ENCODE measurements at places on chromosomes 5 and 9.

DNA sequence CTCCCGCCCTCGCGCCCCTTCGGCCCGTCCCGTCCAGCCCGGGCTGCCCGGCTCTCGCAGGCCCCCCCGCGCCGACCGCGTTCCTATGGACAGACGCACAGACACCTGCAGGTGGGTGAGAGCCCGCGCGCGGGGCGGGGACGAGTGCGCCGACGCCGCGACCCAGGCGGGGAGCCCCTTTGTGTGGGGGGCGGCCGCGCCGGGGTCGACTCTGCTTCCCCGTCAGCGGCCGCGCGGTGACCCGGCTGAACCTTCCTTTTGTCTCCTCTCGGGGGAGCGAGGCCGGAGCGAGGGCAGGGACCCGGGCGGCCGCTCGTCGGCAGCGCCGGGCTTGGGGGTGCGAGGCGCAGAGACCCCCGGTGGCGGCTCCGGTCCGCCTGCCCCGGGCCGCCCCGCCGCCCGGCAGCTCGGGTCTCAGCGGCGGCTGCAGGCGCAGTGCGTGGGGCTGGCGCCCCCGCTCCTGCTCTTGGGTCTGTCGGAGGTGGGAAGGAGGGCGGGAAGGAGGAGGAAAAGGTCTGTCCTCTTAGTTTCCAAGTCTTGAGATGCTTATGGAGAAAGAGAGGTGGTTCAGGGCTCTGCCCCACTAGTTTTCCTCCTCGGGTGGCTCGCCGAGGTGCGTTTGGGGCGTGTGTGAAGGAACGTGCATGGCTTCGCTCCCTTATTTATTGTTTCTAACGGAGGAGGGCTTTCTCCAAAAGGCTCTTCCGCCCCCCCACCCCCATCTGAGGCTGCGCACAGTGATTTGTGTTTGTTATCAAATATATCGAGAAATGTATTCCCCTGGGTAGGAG lies 576 bp downstream of the KIAA1958 start:
- peak; percentile 45 for DNase-seq

GRCh38 chr9:751137-752051 lies 90.1 kb upstream of the DMRT1 start:
- DNase-seq, result peak; percentile 39

- no peak for DNase-seq
Observed at GRCh38 chr5:168931638-168932345, 352.6 kb upstream of the PANK3 start.

DNA sequence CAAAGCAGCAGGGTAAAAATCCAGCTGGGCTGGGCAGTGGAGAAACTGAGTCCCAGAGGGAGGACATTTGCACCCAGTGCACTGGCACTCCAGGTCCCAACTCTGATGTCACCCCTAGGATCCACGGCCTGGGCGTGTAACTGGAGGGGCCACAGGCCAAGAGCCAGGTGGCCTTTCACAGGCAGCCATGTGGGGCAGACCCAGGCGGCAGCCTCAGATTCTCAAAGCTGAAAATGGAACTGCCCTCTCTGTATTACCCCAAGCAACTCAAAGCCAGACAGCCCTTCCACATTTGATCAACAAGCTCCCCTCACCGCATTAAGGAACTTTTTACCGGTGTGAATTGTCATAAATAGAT lies 46.7 kb downstream of the RASGEF1C start:
- no peak for DNase-seq

DNA sequence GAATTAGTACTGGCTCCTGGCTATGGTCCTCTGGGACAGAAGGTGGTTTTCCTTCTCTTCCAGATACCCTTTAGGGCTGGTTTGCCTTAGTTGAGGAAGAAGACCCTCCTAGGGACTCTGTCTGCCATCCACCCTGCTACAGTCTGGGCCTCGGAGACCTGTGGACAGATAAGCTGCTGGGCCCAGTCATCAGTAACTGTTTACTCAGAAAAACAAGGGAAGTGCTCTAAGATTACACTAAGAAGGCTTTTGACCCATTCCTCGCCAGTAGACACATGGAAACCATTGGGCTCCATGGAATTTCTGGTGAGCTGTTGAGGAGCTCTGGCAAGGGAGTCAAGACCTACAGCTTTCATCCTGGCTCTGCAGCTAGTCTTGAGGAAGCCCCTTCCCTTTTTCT lies 31.2 kb downstream of the LARP1 start:
- DNase-seq, result no peak

GRCh38 chr5:123297198-123297831 lies 125.9 kb downstream of the CEP120 start:
- DNase-seq, result no peak

- DNase-seq, result no peak
Observed at GRCh38 chr5:157835041-157835440, 23.9 kb downstream of the CLINT1 start.

GRCh38 chr9:19387317-19387716 lies 7.3 kb upstream of the RPS6 start:
- DNase-seq, result no peak

- peak; percentile 65 for DNase-seq
Observed at GRCh38 chr9:131776473-131776872, 36.6 kb upstream of the RAPGEF1 start.

DNA sequence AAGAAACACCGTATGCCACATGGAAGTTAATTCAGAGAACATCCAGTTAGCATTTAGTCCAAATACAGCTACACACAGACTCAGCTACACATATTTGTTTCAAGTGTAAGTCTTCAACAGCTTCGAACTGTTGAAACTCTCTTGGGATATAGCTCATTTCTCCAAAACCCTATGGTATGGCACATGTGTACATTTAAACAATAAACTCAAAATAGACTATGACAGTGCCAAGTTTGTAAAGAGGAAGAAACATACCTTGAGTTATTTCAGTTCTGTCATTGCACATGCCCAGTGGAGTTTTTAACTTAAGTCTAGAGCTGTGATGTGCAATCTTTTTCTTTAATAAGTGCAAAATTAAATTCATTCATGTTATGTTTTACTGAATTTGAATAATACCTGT lies 155.1 kb upstream of the RAI14 start:
- no peak for DNase-seq

DNA sequence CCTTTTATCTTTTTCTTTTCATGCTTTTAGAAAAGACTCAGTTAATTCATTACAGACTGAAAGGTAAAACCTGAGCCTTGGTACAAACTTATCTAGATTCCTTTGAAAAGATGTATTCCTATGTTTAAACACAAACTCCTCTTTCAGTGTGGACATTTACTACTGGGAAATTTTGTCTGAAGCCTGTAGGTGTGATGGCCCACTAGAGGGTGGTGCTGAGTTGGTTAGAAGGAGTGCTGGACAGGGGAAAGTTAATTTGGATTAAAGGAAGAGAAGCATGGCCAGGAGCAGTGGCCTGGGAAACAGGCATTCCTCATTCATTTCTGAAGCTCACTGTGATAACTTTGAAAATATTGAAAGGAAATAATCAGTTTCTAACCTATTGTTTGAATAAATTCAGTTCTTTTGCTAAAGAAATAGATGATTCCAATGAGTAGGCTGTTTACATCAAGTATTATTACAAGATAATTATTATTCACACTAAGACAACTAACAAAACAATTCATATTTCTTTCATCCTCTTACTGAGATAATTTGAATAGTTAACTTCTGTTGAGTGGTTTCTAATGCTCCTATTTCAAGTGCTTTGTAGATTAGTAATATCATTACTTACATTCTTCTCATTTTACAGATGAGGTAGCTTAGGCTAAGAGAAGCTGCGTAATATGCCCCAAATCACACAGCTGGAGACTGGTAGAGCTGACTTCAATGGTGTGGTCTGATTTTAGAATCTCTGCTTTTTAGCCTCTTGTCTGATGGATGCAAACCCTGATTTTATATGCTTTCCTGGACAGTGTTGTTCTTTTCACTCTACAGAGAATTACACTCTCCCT lies 150.9 kb downstream of the ADGRV1 start:
- DNase-seq, result peak; percentile 70

DNA sequence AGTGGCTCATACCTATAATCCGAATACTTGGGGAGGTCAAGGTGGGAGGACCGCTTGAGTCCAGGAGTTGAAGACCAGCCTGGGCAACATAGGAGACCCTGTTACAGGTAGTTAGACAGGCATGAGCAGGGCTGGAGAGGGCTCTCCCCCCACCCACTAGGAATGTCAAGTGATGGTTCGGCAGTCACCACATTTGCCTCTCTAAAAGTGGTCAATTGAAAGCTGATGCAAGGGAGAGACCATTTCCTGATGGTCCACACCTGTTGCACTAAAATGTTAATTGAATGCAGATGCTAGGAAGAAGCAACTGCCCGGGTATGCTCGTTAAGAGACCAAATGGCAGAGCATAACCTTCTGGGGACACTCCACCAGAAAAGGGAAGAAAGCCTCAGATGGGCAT lies 82.7 kb downstream of the SFXN1 start:
- no peak for DNase-seq

DNA sequence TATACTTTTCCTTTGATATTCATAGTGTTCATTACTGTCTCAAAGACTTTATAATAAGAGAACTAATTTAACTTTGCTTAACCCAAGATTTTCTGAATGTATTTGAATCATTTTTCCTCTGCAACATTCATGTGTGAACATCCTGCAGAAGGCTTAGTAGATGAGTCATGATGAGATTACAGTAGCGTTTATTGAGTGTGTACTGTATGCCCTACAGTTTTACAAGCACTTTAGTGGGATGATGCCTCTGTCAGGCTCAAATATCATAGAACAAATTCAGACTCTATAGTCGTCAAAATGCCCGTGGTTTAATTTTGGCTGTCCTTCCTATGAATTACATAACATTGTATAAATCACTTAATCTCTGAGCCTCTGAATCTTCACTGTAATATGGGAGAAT lies 41.2 kb downstream of the FYB1 start:
- DNase-seq, result no peak
